ENCODE measurements at places on chromosomes 16 and 17. TPM values are rescaled to one million over a fixed set of nuclear protein-coding genes. Genes with fewer than 3 reads are reported as not detected.

Gene CES5A
- polyA plus RNA-seq, result not detected

Gene ORMDL3
- 92.0 TPM for polyA plus RNA-seq

Gene ARHGDIG
- polyA plus RNA-seq, result 6.1 TPM

Gene KCNH6
- polyA plus RNA-seq, result 2.3 TPM

Gene HS3ST3B1
- polyA plus RNA-seq, result 29.7 TPM

DNA sequence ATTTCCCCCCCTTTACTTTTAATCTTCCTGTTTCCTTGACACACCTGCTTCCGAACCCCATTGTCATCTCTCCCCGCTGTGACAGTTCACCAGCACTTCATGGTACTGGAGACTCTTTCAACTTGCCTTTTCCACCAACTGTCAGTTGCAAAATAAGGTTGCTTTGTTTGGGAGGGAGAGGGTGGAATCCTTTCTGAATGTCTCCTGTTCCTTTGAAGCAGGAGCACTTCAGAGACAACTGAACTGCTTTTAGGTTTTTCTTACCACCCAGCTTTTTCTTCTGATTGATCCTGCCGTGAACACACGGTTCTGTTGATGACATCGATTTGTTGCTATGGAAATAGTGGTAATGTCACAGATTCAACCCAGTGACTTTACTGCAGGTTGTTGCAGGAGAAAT, 42.0 kb downstream of the RPA1 start:
- no peak for DNase-seq

DNA sequence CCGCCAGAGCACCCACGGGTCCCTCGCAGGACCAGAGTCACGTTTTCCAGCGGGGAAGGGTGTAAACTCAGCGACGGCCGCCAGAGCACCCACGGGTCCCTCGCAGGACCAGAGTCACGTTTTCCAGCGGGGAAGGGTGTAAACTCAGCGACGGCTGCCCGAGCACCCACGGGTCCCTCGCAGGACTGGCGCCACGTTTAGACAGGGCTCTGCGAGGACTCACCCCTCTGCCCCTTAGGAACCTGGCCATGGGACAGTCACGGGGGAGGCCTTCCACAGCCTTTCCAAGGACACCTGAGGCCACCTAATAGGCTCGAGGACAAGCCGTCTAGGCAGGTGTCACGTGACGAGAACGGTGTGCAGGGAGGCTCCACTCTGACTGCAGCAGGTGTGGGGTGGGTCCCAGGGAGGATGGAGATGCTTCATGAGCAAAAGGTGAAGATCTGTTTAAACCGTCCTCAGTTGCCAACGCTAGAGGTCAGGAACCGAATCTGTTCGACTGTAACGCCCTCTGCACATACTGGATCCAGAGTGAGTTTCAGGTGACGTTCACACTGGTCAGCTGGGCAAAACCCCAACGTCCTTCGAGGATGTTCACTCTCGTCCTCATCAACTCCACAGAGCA, 48.0 kb upstream of the METRNL start:
- DNase-seq, result no peak

DNA sequence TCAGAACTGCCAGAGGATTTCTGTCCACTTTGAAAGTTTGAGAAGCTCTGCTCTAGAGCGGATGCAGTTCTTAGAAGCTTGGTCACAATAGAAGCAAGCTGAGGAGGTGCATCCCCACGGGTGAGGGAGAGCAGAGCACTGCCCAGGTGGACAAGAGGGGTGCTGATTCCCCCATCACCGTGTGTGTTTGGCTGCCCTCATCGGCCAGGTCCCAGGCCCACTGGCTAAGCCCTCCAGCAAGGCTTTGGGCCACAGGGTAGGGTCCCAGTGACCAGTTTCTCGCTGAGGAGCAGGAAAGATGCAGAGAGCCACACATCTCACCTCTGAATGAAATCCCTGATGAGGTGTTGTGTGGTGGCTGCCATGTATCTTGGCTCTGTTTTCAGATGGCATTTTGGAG, 26.9 kb downstream of the NMT1 start:
- DNase-seq, result no peak

DNA sequence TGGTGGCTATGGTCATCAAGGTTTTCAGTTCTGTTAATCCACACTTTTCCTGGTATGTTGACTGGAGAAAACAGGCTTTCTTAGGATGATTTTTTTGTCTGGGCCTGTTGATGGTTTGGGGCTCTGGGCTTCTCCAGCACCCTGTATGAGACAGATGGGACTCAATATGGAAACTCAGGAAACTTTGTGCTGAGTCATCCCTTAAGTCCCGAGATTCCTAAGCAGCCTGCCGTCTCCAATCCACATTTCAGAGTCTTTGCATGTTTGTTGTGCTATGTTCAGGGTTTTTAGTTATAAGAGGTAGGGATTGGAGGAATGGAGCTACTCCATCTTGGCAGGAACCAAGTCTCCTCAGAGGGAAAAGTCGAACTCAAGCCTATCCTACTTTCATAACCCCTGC, 253.3 kb upstream of the FOXF1 start:
- DNase-seq, result no peak

DNA sequence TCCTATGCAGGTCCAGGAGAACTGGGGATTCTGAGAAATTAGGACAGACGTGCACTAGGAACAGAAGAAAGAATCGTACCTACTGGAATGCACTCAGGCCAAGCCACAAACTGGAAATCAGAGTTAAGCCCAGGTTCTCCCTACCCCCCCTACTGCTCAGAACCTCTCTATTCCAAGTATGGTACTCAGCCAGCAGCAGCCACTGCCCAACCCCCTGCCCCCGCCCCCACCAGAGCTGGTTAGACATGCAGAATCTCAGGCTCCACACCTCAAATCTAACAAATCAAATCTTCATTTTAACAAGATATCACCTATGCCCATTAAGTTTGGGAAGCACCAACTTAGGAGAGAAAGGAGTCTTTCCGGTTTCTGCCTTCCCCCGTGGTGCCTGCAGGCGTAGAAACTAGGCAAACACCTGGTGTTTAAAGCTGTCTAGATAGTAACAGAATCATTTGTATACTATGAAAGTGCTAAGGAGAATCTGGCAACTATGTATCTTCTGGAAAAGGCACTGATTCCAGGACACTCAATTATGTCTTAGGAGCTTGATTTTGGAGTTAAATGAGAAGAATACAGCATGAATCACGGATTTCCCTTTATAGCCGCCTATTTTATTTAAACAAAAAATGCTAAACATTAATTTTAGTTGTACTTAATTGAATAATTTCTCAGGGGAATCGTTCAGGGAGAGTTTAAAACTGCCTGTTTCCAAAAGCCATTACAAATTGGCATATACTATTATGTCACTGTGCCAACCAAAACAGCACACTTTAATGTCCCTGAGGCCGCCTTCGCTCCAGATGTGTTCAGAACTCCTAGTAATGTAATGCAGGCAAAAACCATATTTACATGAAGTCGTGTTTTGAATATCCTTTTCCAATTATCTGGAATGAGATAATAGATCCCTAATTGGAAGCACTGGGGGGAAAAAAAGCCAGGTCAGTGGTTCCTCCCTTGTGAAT, 166.5 kb downstream of the STX8 start:
- DNase-seq, result no peak

DNA sequence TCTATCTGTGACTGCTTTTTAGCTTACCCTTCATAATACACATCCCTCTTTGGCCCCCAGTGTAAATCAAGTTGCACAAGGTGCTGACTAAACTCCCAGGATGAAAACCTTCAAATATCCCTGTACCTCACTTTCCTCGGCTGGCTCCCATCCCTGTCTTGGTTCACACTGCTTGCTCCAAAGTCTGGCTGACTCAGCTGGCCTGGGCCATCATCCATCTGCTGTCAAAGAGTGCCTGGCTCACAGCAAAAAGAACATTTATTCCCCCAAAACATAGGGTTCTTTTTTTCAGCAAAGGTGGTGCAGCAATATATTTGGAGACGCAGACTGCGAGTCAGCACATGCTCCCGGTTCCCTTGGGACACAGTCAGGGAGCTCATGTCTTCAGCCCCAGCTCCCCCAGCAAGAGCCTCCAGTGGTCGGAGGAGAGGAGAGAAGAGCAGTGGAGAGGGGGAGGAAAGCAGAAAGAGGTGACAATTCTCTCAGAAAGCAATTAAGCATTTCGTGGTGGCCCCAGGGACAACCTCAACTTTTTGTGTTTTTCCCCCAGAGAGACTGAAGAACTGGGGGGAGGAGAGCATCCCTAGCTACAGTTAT, 26.1 kb downstream of the GPR142 start:
- DNase-seq, result no peak

DNA sequence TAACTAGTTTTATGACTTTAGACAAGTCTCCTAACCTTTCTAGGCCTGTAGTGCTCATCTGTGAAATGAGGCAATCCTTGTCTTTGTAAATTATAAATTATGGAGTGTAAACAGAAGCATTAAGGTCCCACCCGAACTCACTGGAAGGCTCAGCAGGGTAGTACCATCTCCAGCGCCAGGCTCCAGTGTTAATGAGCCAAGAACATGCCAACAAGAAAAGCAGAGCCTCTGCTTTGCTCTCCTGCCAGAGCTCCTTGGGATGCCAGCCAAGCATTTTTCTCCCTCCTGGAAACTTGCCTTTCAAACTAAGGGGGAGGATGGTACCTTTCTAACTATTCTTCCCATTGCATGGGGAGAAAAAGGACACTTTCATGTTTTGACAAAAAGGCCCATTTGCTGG, 14.9 kb downstream of the LIMD2 start:
- no peak for DNase-seq

DNA sequence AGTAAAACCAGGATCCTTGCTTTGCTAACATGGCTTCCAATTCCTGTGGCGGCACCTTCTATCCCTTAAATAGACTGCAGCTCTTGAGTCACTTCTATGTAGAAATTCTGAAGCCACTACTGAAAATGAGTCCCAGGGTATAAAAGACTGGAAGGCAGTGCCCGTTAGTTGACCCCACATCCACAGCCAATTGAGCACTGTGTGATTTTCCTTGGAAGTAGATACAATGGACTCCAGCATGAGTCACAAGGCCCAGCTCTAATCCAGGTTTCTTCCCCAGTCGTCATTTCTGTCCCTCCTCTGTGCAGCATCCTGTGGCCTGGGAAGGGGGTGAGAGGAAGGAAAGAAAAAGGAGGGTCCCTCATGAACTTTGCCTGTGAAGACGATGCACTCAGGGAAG, 69.5 kb downstream of the HLF start:
- DNase-seq, result no peak

GRCh38 chr17:68790931-68791330, 164.3 kb downstream of the ABCA8 start:
- no peak for DNase-seq

DNA sequence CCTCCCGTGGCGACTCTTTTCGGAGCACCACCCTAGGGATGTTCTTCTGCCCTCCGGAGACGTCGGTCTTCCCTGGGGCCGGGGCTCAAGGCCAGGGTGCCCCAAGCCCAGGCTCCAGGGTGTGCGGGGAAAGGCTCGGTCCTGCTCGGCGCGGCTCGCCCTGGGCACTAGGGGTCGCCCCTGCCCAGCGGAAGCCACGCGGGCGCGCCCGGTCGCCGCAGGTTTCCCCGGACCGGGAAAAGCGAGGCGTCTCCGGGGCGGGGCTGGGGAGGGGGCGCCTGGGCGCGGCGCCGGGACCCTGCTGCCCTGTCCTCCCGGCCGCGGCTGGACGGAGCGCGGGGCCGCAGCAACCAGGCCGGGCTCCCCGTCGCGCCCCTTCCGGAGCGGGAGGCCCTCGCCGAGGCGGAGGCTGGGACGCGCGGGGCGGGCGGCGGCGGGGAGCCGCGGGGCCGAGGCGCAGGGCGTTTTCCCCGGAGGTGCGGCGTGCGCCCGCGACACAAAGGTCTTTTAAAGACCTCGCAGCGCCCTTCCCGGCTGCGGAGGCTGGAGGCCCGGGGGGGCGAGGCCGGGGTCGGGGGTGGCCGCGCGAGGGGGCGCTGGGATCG, 76.4 kb downstream of the MRC2 start:
- peak; percentile 70 for DNase-seq

GRCh38 chr16:88618182-88618955, 20.0 kb upstream of the IL17C start:
- no peak for DNase-seq

DNA sequence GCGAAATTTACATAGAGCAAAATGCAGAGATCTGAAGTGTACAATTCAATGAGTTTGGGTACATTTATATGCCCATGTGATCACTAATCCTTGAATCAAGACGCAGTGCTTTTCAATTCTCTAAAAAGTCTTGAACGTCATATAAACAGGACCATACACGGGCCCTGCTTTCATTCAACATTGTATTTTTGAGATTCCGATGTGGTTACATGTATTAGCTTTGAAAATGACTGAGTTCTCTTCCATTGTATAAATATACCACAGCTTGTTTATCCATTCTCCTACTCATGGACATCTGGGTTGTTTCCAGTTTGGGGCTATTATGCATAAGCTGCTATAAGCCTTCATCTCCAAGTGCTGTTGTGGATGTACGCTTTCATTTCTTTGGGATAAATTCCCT, 45.5 kb downstream of the ZCCHC14 start:
- DNase-seq, result no peak

DNA sequence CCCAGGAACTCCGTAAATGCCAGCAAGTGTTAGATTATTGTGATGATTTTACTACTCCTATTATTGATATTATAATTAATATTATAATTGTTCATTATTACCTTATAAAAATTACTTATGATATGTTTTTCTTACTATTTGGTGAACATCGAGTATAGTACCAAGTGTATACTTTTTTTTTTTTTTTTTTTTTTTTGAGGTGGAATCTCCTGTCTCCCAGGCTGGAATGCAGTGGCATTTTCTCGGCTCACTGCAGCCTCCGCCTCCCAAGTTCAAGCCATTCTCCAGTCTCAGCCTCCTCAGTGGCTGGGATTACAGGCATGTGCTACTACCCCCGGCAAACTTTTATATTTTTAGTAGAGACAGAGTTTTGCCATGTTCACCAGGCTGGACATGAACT, 347.0 kb downstream of the WWOX start:
- no peak for DNase-seq

DNA sequence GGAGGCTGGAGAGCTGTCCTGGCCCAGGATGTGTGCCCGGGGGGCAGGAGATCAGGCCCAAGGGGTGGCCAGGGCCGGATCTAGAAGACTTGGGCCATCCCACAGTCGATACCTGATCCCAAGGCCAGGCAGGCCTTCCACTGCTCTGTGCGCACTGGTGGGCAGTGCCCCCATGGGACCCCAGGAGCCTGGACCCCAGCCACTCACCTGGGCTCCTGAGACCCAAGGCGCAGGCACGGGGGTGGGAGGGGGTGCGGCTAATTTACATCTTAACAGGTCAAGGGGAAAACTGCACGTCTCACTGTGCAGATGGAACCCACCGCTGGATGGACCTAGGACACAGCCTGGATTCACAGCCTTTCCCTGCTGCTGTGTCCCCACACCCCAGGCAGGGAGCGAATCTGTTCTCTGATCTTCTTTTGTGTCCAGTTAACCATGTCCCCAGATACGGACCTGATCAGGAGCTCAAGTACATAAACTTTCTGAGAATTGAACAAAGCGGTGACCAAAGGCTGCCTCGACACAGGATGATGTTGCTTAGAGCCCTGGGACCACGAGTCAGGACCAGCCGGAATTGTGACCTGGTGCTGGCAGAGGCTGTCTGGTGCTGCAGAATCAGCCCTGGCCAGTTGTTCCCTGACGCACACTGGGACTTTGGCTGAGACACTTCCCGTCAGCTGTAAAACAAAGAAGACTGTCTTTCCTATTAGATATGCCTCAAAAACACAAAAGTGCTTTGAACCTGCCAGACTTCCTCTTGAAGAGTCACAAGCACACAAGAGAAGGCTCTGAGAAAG, 60.6 kb downstream of the TNFRSF13B start:
- no peak for DNase-seq

- DNase-seq, result no peak
Observed at GRCh38 chr16:30761427-30761927, 385 bp downstream of the CFAP119 start.
